Germinal center (tissue), 1 donor: ENCODE measurements at places on chromosomes 6 and 20.

DNA sequence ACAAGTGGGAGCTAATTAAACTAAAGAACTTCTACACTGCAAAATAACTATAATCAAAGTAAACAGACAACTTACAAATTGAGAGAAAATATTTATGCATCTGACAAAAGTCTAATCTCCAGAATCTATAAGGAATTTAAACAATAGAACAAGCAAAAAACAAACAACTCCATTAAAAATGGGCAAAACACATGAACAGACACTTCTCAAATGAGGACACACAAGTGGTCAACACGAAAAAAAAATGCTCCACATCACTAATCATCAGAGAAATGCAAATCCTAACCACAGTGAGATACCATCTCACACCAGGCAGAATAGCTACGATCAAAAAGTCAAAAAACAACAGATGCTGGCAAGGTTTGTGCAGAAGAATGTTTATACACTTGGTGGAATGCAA, 36.2 kb downstream of the STMND1 start:
- no peak for DNase-seq

DNA sequence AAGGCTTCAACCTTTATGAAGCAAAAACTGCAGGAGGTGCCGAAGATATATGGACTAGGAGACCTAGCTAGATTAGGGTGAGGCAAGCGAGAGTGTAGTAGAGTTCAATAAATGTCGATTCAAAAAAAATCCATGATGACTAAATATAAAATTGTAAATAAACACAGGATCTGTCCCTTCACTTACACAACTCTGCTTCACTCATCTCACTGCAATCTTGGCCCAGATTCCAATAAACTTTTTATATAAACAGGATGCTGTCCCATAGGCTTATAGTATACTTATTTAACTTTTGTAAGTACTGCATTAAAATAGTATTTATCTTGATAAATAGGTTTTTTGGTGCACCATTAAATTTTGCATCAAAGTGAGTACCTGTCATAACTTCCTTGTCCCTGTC, 648.4 kb upstream of the NRSN1 start:
- DNase-seq, result no peak

GRCh38 chr6:49072146-49072545, 390.9 kb downstream of the MMUT start:
- no peak for DNase-seq

DNA sequence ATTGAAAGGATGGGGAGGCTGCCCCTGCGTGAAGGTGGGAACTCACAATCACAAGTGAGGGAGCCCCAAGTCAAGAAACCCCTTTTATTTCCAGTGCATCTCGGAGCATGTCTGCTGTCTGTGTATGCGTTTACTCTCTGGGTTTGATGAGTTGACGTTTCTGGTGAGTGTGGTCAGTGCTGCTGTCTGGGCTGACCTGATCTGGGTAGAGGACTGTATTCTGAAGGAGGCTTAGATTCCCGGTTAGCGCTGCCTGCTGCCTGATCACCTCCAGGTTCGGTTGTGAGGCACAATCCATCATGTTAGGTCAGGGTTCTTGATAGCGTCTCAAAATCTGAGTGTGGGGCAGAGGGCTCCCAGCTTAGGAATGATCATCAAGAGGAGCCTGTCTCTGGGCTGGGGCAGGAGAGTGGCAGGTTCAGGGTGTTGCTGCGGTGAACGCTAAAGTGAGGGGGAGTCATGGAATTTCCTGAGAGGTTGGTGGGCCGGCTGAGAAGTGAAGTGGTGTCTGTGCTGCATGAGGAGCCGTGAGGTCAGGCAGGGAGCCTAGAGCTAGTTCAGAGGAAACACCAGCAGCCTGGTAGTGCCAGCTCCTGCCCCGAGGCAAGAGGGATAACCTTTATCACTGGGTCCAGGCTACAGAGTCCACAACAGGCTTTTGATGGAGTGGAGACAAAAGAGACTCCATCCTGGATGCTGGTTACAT, 225.3 kb upstream of the CST7 start:
- no peak for DNase-seq

DNA sequence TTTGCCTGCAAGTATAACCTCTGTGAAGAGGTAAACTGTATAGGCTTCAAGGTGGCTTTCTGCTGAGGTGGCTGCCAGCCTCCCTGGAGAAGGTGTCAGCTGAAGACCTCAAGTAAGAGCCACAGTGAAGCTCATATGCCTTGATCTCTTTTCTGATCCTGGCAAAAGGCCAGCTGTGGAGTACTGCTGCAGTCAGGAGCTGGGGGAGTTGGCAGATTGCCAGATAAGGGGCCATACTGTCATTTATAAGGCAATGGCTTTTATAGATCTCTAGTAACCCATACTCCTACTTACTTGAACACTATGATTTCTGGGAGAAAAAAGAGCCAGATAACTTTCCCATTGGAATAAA, 8.8 kb upstream of the CEP85L start:
- DNase-seq, result no peak

DNA sequence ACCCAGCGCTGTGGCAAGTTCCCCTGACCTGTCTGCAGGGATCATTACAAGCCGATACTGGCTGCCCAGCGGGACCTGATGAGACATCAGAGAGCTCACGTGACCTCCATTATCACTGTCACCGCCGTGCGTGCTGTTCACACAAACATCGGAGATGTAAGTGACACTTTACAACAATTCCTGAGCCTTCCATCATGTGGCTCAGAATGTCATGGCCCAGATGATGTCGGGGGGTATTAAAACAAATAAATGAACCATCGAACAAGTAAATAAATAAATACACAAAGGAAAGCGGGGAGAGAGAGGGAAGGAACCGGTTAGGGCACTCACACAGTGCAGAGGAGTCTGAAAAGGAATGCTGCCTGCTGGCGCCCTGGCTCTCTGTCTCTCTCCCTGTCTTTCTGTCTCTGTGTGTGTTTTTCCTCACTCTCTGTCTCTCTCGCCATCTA, 195.1 kb downstream of the BMP7 start:
- DNase-seq, result no peak

- DNase-seq, result no peak
Measured at GRCh38 chr6:45344900-45345299, 16.8 kb downstream of the RUNX2 start.

DNA sequence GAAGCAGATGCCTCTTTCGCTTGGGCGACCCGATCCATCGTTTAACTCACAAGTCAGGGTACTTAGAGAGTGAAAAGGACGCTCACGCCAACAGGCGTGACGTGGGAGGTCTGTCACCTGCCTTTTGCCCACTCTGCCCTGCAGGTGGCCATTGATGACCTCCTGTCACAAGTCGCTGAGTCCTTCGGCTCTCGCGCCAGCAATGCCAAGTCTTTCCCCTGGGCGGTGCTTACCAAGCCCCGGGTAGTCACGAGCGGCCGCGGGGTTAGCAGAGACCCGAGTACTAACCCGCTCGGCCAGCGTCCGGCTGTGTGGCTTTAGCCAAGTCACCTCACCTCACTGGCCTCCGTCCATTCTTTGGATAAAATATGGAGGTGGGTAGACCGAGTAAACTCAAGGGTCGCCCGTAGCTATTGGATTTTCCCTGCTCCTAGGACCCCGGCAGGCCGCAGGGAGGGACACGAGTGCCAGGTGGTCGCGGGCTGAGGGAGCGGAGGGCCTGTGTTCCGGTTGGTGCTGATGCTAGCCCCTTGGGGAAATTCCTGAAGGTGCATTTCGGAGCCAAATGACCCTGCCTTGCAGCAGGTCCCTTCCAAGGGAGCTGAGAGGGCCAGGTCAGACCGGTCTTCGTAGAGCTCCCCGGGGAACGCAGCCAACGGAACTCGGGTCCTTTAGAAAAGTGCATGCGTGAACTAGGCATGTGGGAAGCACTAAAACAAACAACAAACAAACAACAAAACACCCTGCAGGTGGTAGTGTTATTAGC, 668 bp downstream of the PKIB start:
- DNase-seq, result peak; percentile 24

DNA sequence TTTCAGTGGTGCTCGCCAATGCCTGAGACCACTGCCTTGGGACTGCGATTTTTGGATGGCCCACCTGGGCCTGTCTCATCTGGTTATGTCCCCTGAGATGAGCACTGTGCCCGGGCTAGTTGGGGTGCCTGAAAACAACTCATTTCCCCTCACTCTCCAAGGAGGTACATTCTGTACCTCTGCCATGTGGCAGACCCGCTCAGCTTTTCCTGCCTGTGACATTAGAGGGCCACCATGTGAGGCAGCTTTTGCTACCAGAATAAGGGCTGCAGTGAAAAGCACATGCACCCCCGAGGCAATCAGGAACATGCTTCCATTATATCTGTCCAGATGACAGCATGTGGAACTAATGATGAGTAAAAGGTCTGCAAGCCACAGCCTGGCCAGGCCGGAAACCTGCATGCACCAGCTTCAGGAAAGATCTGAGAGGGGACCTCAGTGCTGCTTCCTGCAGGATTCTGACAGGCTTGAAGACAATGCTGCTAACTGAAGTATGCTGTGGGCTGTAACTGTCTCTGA, 11.3 kb upstream of the SRSF6 start:
- DNase-seq, result no peak

- DNase-seq, result no peak
Measured at GRCh38 chr20:61972636-61973508, 92.8 kb downstream of the TAF4 start.

DNA sequence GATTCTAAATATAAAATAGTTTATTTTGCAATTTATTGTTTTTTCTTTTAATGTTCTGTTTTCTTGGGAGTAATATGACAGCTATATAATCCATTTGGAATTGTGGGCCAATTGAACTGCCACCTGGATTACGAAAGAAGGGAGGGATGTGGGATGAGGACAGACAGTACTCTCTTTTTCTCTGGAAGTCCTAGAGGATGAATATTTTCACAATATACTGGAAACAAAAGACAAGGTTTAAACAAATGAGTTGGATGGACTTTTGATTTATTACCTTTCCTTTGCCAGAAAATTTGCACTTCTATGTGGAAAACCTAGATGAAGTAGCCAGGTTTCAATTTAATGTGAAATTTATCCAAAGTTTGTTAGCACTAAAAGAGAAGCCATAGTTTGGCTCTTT, 325.5 kb upstream of the IMPG1 start:
- DNase-seq, result no peak

- no peak for DNase-seq
Measured at GRCh38 chr6:169618526-169619490, 83.0 kb downstream of the WDR27 start.

GRCh38 chr20:19176470-19177052, 35.9 kb upstream of the SLC24A3 start:
- DNase-seq, result no peak

DNA sequence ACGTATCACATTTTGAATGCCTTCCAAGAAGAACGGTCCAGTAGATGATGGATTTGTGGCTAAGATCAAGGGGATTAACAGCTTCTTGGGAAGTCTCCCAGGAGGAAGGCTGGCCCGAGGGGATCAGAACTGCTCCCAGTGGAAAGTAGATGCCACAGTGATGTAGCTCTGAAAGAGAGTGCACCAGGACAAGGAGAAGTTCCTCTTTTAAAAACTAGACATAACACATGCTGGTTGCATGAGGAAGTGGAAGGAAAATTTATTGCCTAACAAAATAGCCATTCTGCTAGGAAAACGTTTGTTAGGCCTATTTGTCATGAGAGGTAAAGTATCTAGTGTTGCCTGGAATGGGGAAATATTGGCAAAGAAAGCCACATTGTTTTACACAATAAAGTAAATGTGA, 87.8 kb downstream of the CDH26 start:
- DNase-seq, result no peak

- DNase-seq, result no peak
Measured at GRCh38 chr6:29667158-29667557, 10.3 kb downstream of the MOG start.

DNA sequence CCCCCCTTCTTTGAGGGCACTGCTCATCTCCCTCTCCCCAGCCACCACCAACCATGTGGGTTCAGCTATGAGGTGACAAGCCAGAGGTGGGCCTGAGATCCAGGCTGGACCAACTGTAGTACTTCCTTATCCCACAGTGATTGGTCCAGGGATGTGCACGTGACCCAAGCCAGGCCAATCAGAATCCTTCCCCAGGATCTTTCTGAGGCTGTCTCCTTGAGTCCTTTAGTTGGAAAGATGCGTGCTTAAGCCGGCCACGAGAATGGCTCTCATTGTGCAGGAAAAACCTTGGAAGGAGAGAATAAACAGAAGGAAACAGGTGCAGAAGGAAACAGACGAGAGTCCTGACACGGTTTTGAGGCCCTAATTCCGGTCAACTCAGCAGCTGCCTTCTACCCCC, 39.2 kb downstream of the ZC3H12D start:
- peak; percentile 37 for DNase-seq

GRCh38 chr6:117194978-117195377, 70.4 kb upstream of the VGLL2 start:
- no peak for DNase-seq

- no peak for DNase-seq
Measured at GRCh38 chr20:22379472-22379871, 204.9 kb downstream of the FOXA2 start.

DNA sequence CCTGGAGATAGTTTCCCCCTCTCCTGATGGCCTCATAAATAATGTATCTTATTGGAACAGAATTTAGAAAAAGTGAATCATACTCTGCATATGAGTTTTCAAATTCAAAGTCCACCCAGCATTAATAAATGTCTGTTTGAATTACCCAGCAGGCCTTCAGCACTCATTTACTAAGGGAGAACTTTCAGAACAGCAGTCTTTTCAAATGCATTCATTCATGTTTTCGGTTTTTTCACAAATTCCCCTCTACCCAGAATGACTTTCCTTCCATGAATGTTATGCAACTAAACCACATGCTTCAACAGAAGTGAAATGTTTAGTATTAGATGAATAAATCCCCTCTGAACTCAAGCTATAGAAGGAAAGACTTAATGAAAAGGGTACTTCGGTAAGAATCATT, 92.4 kb downstream of the RTN4IP1 start:
- no peak for DNase-seq

GRCh38 chr20:47318027-47318585, 38.4 kb downstream of the ZMYND8 start:
- no peak for DNase-seq

GRCh38 chr6:43476746-43477145, 624 bp upstream of the TJAP1 start:
- no peak for DNase-seq

DNA sequence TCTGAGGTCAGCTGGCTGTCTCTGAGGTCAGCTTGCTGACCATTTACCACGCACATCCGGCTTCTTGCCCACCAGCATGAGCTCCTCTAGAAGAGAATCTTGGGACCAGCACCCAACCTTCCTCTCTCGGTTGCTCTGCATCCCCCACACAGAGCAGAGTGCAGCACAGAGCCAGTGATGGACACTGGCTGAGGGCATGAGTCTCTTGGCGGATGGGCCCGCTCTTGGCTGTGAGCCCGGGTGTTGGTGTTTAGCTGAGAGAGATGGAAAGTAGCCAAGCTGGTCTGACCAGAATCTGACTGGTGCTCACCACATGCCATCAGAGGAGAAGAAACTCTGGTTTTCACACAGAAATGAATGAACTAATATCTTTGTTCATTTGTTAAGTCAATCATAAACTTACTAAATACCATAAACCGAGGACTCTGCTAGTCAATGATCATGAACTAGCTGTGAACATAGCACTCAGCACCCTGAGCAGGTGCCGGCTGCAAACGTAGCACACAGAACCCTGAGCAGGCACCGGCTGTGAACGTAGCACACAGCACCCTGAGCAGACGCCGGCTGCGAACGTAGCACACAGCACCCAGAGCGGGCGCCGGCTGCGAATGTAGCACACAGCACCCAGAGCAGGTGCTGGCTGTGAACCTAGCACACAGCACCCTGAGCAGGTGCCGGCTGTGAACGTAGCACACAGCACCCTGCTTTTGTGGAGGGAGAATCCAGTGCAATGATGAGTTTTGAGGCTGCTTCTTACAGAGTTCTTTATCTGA, 10.4 kb upstream of the THBS2 start:
- DNase-seq, result no peak
